SJCRH30 (cell line): ENCODE measurements at places on chromosomes 5 and 9.

- peak; percentile 75 for DNase-seq
Observed at GRCh38 chr9:81389569-81389993, 299.8 kb downstream of the TLE1 start.

- peak; percentile 7 for DNase-seq
Observed at GRCh38 chr5:6634306-6634705, 1.1 kb downstream of the SRD5A1 start.

- no peak for DNase-seq
Observed at GRCh38 chr9:122936883-122937282, 3.9 kb upstream of the RABGAP1 start.

DNA sequence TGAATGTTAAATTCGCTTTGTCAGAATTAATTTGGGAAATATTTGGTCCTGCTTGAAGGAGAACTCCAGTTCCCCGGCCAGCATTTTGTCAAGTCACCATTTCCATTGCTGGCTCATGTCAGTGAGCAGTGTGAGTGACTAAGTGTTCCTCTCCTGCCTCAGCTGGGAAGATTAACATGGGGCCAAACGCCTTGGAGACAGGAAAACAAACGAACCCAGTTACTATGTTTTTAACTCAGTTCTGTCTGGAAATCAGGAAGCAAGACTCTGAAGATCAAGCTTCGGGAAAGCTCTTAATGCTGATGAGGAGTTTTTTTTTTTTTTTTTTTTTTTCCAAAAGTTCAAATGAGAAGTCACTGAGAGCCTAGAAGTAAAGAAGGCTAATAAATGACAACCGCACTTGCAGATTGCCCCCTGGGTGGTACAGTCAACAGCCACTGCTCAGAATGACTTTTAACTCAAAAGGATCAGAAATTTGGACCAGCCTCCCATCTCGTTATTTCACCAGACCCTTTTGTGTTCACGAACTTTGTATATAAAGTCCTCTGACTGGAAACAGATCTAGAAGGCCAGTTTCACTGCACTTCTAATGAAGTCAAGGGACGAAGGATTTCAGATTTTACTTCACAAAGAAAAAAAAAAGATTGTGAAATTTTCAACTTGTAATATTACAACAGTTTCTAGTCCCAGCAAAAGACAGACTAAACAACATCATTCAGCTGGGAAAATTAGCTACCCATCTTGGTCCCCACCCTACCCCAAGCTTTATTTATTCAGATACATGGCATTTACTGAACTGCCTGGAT is 121.3 kb downstream of the LHFPL2 start:
- DNase-seq = no peak

DNA sequence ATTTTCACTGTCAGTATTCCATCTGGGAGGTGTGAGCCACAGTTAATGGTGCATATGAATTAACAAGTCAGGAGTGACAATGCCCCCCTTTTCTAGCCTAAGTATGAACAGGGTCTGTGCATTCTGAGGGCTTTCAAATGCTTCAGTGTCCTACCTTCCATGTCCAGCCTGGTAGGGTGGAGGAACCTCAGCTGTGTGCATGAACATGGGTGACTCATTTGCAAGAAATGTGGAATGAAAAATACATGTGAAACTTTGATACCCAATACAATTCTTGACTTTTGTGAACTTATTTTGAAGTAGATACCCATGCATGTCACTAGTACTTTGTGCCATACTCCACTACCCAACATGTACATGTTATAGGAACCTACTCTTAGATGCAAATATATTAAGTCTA is 375.8 kb downstream of the SEMA5A start:
- no peak for DNase-seq

GRCh38 chr9:132169672-132170392 is 8.0 kb downstream of the NTNG2 start:
- DNase-seq = peak; percentile 81
